ENCODE measurements at places on chromosomes 12 and 14.

- DNase-seq, result no peak
Observed at GRCh38 chr14:88044776-88045446, 40.0 kb downstream of the GPR65 start.

DNA sequence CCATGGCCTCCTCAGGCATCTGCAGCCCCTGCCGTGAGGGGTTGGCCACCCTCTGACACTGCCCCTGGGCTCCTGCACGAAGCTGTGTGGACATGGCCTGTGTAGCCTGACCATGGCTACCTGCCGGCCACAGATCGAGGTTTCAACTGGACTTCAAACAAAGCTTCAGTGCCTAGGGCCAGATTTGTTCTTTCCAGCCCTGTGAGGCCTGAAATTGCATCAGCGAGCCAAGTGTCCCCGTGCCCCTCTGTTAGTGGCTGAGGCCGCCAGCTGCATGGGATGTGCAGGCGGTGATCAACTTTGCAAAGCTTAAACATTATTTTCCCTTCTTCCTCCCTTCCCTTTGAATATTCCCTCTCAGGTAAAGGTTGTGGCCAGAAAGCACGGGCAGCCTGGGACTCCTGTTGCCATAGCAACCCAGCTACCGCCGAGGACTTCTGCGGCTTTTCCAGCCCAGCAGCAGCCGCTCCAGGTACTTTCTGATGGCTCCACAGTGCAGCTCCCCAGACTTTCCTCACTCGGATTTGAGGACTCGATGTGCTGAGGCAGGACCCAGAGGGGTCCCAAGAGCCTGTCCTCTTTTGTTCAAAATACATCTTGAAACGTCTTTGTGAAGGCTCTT is 35.8 kb downstream of the DDX51 start:
- DNase-seq, result no peak

GRCh38 chr12:22527999-22528398 is 16.3 kb downstream of the C2CD5 start:
- DNase-seq, result no peak

GRCh38 chr12:45726603-45727300 is 2.8 kb upstream of the ARID2 start:
- peak; percentile 25 for DNase-seq

DNA sequence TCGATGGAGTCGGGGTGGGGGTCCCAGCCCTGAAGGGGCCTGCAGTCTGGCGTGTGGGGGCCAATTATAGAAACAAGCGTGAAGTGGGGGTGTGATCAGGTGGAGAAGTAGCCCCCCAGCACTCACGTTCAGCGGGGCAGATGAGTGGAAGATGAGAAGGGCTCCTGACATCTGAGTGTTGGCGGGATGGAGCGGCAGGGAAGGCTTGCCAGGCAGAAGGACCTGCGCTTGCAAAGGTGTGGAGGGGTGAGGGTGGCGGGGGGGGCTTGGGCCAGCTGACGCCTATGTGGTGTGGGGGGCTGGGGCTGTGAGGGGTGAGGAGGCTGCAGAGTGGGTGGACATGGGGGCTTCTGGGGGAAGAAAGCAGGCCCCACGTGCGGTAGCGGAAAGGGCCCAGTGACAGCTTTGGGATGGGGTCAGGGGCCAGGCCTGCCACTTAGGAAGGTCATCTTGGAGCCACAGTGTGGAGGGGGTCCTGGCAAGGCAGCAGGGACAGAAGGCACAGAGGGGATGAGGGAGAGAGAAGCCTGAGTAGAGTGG is 22.2 kb upstream of the BEGAIN start:
- no peak for DNase-seq

GRCh38 chr12:97650242-97650641 is 187.6 kb downstream of the RMST start:
- no peak for DNase-seq

DNA sequence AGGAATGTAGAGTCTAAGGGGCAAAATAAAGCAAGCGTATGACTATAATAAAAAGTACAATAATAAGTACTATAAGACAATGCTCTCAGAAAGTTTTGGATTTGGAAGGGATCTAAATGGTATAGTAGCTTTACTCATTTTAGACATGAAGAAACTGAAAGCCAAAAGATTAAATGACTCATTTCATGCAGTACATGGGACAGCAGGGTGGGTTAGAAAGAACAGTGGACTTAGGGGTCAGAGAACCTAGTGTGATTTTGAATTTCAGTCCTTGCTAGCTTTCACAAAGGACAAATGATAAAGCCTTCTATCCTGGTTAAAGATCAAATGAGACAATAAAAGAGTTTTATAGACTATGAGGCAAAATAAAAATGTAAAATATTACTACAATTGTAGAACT is 6.8 kb upstream of the LEMD3 start:
- DNase-seq, result no peak

- no peak for DNase-seq
Observed at GRCh38 chr14:76591266-76591665, 170.0 kb upstream of the VASH1 start.

GRCh38 chr12:120116441-120116791 is at the start of gene RAB35:
Gene RAB35 (minus strand): TSS chr12:120116753. CDS start chr12:120116650, 103 bp downstream.
- no peak for DNase-seq

GRCh38 chr12:104756901-104757300 is 201.2 kb downstream of the SLC41A2 start:
- no peak for DNase-seq

GRCh38 chr12:9367201-9367600 is 159.0 kb upstream of the PZP start:
- no peak for DNase-seq

GRCh38 chr14:104794631-104794992 is 936 bp downstream of the AKT1 start:
- no peak for DNase-seq

GRCh38 chr12:6635375-6635855 is 344 bp downstream of the LPAR5 start:
- DNase-seq, result no peak

GRCh38 chr12:7899755-7900154 is 27.0 kb upstream of the SLC2A14 start:
- no peak for DNase-seq

DNA sequence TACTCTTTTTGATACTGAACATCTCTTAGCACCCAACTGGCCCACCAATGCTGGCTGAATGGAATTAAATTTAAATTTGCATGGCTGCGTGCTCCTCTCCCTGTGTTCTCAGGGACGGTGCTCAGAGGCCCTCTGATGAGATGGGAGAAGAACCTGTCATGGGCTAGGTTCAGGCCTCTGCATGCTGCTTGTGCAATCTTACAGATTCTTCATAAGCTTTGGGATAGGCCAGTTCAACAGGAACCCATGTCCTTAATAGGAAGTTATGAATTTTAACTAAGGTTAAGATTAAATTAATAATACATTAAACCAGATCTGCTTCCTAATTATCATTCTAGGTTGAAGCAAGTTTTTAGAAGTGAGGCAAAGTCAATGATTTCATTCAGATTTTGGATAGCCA is 119.7 kb upstream of the LRIG3 start:
- no peak for DNase-seq

- no peak for DNase-seq
Observed at GRCh38 chr12:125856896-125857295, 791.7 kb downstream of the AACS start.

GRCh38 chr14:32805979-32806378 is 132.7 kb upstream of the NPAS3 start:
- no peak for DNase-seq

DNA sequence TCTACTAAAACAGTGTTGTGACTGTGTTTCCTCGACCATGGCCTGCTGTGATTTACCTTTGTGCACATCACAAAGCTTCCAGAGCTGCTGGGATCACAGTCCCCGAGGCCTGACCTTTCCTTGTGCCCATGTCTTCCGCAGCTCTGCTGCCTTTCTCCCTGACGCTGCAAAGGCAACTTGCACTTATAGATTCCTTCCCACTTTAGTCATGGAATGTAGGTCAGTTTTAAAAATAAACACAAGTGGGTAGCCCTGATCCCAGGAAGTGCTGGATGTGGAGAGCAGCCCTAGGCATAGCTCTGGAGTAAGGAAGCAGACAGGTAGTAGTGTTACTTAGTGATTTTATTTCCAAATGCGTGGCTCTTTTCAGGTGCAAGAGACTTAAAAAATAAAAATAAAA is 825.7 kb downstream of the AACS start:
- DNase-seq, result no peak

GRCh38 chr14:92122761-92123160 is 992 bp downstream of the CPSF2 start:
- no peak for DNase-seq

DNA sequence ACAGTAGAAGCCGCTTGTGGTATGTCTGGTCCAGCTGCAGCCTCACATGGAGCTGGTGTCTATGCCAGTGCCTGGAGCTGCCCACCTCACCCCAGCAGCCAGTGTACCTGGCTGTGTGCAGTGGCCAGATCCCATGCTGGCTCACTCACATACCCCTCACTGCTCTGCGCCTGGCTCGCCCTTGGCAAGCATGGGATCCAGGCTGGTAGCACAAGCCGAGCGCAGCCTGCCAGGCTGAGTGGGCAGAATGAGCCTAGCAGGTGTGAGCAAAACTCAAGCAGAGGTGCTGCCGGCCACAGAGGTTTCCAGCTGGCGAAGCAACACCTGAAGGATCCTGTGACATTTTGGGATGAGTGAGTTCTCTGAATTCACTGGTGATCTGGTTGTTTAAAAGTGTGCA is 5.0 kb upstream of the BTBD7 start:
- no peak for DNase-seq

- no peak for DNase-seq
Observed at GRCh38 chr12:131613678-131614077, 97.2 kb upstream of the SFSWAP start.

DNA sequence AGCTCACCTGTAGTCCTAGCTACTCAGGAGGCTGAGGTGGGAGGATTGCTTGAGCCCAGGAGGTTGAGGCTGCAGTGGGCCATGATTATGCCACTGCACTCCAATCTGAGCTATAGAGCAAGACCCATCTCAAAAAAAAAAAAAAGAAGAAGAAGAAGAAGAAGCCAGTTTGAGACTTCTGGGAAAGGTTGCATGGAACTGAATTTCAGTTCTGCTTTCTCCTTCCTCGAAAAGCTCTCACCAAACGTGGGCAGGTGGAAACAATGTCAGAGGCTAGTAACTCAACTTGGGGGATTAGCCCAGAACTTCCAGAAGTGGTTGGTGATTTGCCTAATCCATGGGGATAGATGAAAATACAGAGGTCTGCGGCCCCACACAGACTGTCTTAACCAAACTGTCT is 18.7 kb downstream of the FLVCR2 start:
- DNase-seq, result no peak

DNA sequence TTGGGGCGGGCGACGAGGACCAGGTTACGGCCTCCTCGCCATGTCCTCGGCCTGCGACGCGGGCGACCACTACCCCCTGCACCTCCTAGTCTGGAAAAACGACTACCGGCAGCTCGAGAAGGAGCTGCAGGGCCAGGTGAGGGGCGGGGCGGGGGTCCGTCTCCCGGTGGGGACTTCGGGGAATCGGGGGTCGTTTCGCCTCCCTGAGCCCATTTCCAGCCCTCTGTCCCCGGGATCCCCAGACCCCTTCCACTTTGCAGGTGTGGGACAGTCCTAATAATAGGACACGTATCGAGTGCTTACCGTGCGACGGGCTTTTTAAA is 380 bp downstream of the ANKRD13A start:
- no peak for DNase-seq

GRCh38 chr12:67758521-67758920 is 110.0 kb downstream of the DYRK2 start:
- DNase-seq, result no peak

DNA sequence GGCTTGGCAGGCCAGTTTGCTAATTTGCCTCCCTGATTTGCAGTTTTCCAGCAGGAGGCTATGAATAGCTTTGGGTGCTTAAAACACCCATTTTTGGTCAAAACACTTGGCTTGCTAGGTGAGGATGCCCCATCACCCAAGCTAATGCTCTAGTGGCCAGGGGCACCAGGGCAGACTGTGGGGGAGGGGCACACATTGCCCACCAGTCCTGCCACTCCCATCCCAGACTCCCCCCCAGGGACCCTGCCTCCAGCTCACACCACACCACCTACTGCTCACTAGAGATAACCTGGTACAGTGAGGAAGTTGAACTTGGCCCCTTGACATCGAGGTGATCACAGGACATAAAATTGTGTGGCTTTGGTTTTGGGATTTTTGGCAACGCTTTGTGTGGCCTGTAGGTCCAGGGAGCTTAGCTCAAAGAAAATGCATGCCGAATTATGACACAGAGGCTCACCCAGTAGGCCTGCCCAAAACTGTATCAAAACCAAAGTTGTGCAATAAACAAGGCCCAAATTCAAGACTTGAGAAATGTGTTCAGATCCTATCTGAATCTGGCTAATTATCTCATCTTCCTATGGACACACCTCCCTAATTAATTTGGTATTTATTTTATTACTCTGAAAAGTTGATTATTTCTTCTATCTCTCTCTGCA is 4.3 kb downstream of the NUAK1 start:
- no peak for DNase-seq

- DNase-seq, result no peak
Observed at GRCh38 chr12:47652521-47653234, 53.2 kb downstream of the RPAP3 start.

GRCh38 chr14:55688566-55688965 is 108.6 kb downstream of the KTN1 start:
- no peak for DNase-seq

DNA sequence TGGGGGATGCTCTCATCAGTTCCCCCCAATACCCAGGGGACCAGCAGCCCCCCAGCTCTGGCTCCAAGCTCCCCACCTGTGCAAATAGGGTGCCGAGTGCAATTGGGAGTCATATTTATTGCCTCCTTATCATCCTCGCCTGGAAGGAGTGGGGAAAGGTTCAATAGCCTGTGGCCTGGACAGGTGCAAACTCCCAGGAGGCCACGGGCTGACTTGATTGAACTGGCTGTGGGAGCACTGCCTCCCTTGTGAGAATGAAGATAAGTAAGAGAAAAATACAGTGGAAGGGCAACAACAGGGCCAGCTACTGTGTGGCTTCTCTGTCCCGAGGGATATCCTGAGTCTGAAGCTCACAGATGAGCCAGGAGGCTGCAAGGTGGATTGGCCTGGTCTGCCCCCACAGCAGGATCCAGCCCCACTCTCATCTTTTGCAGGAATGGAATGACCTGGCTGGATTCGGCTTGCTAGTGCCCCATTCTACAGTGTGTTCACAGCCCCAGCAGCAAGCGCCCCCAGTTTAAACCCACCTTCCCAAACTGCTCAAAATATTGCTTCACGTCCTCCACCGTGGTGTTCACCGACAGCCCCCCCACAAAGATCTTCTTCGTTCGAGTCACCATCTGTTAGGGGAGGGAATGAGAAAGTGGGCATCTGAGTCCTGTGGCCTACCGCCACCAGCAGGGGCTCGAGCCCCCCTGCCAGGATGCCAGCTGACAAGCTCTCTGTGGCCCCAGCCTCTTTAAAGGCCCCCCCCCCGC is 6.3 kb downstream of the MSI1 start:
- DNase-seq, result no peak

GRCh38 chr14:103848175-103849077 is 1.1 kb upstream of the PPP1R13B start:
- peak; percentile 30 for DNase-seq

GRCh38 chr12:45349916-45350315 is 134.0 kb downstream of the ANO6 start:
- DNase-seq, result peak; percentile 33
